Effector memory CD8-positive, alpha-beta T cell (primary cell): ENCODE measurements at places on chromosomes 6 and 20.

DNA sequence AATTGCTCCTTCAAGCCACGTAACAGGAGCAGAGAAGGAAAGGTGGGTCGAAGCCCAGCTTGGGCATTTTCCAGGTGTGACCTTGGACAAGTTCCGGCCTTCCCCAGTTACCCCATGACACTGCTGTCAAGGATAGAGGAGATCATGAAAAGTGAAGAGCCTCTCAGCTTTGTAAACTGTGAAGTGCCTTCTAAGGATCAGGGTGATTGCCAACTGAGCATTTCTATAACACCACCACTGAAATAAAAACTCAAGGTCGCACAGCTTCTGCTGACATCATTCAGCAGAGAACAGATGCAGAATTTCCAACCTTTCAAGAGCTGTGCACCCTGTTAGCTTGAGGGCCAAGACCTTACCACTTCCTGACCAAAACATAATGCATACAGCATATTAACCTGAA is 24.0 kb upstream of the ZMYND8 start:
- H3K4me3 ChIP-seq: no peak overlapping the region
- H3K27ac ChIP-seq: no peak overlapping the region
- DNase-seq: no peak
- H3K27me3 ChIP-seq: no peaks in the 10 kb centered on the region

GRCh38 chr6:158567152-158567551 is 7.3 kb downstream of the TMEM181 start:
- H3K4me3 ChIP-seq: peak overlapping the region; percentile 82
- no peak for DNase-seq
- H3K36me3 ChIP-seq: peaks cover 42% of the 10 kb centered on the region
- H3K4me1 ChIP-seq: peaks cover 74% of the 10 kb centered on the region
- H3K27me3 ChIP-seq: no peaks in the 10 kb centered on the region

- no peaks in the 10 kb centered on the region for H3K4me1 ChIP-seq
- peaks cover 4% of the 10 kb centered on the region for H3K36me3 ChIP-seq
- H3K27ac ChIP-seq: no peak overlapping the region
- no peak for DNase-seq
Observed at GRCh38 chr20:33472868-33473435, 16.9 kb upstream of the CBFA2T2 start.

DNA sequence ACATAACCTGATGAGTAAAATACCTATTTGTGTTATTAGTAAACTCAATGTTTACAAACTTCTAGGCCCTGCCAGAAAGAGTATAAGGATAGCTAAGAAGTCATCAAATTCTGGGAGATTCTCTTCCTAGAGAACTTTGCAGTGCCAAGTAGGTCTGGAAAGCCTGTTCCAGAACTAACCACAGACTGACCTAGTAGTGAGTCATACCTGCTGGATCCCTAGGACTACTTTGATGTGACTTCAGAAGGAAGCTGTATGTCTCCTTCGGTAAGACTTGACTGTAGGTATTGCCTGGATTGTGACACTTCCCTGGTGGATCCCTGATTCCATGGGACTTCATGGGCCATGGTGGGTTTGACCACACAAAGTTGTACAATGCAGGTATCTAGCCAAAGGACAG is 131.7 kb downstream of the DNAH8 start:
- H3K27me3 ChIP-seq: peaks cover 22% of the 10 kb centered on the region
- H3K4me3 ChIP-seq: no peak overlapping the region
- no peak overlapping the region for H3K27ac ChIP-seq
- no peak for DNase-seq
- no peaks in the 10 kb centered on the region for H3K36me3 ChIP-seq
- no peaks in the 10 kb centered on the region for H3K4me1 ChIP-seq

- H3K27ac ChIP-seq: no peak overlapping the region
- no peak for DNase-seq
- H3K36me3 ChIP-seq: no peaks in the 10 kb centered on the region
- H3K27me3 ChIP-seq: peaks cover 75% of the 10 kb centered on the region
- no peak overlapping the region for H3K4me3 ChIP-seq
Observed at GRCh38 chr6:1283501-1283900, 28.4 kb upstream of the FOXQ1 start.

DNA sequence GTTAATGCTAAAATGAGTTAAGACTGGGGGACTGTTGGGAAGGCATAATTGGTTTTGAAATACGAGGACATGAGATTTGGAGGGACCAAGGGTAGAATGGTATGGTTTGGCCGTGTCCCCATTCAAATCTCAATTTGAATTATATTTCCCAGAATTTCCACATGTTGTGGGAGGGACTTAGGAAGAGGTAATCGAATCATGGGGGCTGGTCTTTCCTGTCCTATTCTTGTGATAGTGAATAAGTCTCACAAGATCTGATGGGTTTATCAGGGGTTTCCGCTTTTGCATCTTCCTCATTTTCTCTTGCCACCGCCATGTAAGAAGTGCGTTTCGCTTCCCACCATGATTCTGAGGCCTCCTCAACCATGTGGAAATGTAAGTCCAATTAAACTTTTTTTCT is 12.7 kb downstream of the ZBTB9 start:
- no peaks in the 10 kb centered on the region for H3K4me1 ChIP-seq
- no peak for DNase-seq
- no peaks in the 10 kb centered on the region for H3K27me3 ChIP-seq
- H3K36me3 ChIP-seq: no peaks in the 10 kb centered on the region
- H3K27ac ChIP-seq: no peak overlapping the region
- no peak overlapping the region for H3K4me3 ChIP-seq

GRCh38 chr6:156899071-156899470 is 121.9 kb downstream of the ARID1B start:
- peaks cover 10% of the 10 kb centered on the region for H3K36me3 ChIP-seq
- no peak overlapping the region for H3K4me3 ChIP-seq
- H3K4me1 ChIP-seq: peaks cover 52% of the 10 kb centered on the region
- no peak for DNase-seq

GRCh38 chr6:137873273-137873762 is 6.3 kb downstream of the TNFAIP3 start:
- H3K27me3 ChIP-seq: no peaks in the 10 kb centered on the region
- H3K4me1 ChIP-seq: peaks cover 50% of the 10 kb centered on the region
- peaks cover 100% of the 10 kb centered on the region for H3K36me3 ChIP-seq
- peak; percentile 58 for DNase-seq
- H3K27ac ChIP-seq: peak overlapping the region; percentile 97

GRCh38 chr6:138849791-138850190 is 53.9 kb downstream of the ECT2L start:
- no peak for DNase-seq
- peaks cover 10% of the 10 kb centered on the region for H3K27me3 ChIP-seq
- H3K27ac ChIP-seq: no peak overlapping the region
- no peaks in the 10 kb centered on the region for H3K36me3 ChIP-seq
- H3K4me3 ChIP-seq: no peak overlapping the region
- no peaks in the 10 kb centered on the region for H3K4me1 ChIP-seq

DNA sequence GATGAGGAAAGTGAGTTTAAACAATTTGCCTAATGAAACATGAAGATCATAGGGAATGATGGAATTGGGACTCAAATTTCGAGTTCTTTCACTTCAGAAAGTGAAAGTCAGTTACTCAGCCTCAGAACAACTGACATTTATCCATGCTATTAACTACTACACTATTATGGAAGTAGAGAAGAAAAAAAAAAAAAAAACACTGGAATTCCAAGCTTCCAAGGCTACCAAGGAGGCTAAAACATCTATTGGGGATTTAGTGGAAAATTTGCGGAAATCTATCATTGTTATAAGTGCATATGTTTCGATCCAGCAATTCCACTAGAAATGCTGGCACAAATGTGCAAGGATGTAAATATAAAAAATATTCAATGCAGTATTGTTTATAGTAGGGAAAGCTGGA is 70.4 kb downstream of the TSHZ2 start:
- no peaks in the 10 kb centered on the region for H3K36me3 ChIP-seq
- H3K27me3 ChIP-seq: peaks cover 25% of the 10 kb centered on the region
- H3K4me3 ChIP-seq: no peak overlapping the region

GRCh38 chr20:63400486-63401210 is 39.5 kb upstream of the CHRNA4 start:
- H3K27me3 ChIP-seq: peaks cover 32% of the 10 kb centered on the region
- no peak overlapping the region for H3K4me3 ChIP-seq
- H3K36me3 ChIP-seq: no peaks in the 10 kb centered on the region
- no peak overlapping the region for H3K27ac ChIP-seq
- no peaks in the 10 kb centered on the region for H3K4me1 ChIP-seq

GRCh38 chr6:47529734-47530133 is 52.1 kb downstream of the CD2AP start:
- no peak overlapping the region for H3K4me3 ChIP-seq
- peaks cover 14% of the 10 kb centered on the region for H3K36me3 ChIP-seq
- DNase-seq: no peak
- no peak overlapping the region for H3K27ac ChIP-seq

- no peak overlapping the region for H3K4me3 ChIP-seq
- H3K27ac ChIP-seq: no peak overlapping the region
- no peak for DNase-seq
- H3K36me3 ChIP-seq: no peaks in the 10 kb centered on the region
Observed at GRCh38 chr6:7916959-7917358, 6.4 kb upstream of the TXNDC5 start.

- H3K36me3 ChIP-seq: no peaks in the 10 kb centered on the region
- H3K27me3 ChIP-seq: no peaks in the 10 kb centered on the region
- no peaks in the 10 kb centered on the region for H3K4me1 ChIP-seq
- no peak overlapping the region for H3K27ac ChIP-seq
Observed at GRCh38 chr6:56152611-56153010, 94.8 kb downstream of the COL21A1 start.

GRCh38 chr20:32566379-32567374 is 18.5 kb downstream of the NOL4L start:
- DNase-seq: no peak
- H3K27ac ChIP-seq: no peak overlapping the region
- peaks cover 11% of the 10 kb centered on the region for H3K36me3 ChIP-seq
- no peaks in the 10 kb centered on the region for H3K27me3 ChIP-seq

DNA sequence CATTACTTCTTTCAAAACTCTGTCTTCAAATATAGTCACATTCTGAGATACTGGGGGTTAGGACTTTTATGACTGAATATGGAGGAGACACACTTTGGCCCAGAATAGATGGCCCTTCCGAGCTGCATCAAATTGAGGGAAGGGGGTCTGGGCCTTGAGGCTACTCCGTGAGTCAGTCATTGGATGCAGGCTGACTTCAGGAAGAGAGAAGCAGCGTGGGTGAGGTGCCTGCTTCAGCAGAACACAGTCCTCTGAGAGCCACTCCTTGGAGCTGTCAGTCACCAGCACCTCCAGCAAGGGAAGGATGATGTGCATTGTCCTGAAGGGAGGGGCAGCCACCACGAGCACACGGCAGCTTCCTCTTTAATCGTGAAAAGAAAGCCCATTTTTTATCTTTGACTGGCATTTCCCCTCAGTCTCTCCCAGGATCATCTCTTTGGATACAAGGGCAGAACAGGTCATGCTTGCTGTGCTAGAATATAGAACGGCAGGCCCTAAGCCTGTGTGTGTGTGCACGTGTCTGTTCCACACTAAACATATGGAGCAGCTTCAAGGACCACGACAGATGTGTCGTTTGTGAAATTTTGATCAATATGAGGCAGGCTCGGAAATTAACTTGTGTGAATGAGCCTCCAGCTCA is 721.6 kb downstream of the KIF16B start:
- no peak overlapping the region for H3K4me3 ChIP-seq
- H3K27me3 ChIP-seq: no peaks in the 10 kb centered on the region
- DNase-seq: no peak
- no peak overlapping the region for H3K27ac ChIP-seq
- H3K4me1 ChIP-seq: no peaks in the 10 kb centered on the region

GRCh38 chr20:24506146-24506545 is 36.7 kb downstream of the SYNDIG1 start:
- H3K27me3 ChIP-seq: peaks cover 51% of the 10 kb centered on the region
- H3K27ac ChIP-seq: no peak overlapping the region
- H3K4me3 ChIP-seq: no peak overlapping the region
- H3K4me1 ChIP-seq: no peaks in the 10 kb centered on the region
- no peak for DNase-seq

DNA sequence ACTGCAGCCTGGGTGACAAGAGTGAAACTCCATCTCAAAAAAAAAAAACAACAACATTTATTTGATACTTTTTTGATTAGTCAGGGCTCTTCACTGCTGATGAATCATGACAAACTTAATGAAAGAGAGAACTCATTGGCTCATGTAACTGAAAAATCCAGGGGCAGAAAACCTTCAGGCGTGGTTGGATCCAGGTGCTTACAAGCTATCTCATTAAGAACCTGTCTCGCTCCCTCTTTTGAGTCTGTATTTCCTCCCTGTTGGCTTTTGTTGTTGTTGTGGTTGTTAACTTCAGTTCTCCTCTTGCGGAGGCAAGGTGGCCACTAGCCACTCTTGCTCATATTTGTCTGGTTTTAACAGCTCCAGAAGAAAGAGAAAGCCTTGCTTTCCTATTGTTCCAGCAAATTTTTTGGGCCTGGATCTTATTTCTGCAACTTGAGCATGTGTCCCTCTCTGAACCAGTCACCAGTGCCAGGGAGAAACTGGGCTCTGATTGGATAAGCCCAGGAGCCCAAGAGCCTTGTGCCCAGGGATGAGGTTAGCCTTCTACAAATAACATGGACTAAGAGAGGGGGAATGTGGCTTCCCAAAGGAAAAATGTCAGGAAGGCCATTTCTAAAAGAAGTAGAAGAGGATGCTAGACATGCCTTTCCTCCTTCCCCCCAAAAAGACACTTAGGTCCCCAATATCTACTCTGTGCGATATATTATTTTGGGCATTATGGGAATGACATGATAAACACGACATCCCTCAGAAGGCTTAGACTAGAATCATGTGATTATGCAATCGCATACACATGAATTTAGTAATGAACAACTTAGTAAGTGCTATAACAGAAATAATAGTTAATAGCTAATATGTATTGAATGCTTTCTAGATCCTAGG is 64.5 kb downstream of the PHACTR2 start:
- H3K27ac ChIP-seq: no peak overlapping the region
- no peak overlapping the region for H3K4me3 ChIP-seq
- no peaks in the 10 kb centered on the region for H3K27me3 ChIP-seq
- no peaks in the 10 kb centered on the region for H3K36me3 ChIP-seq
- no peak for DNase-seq

DNA sequence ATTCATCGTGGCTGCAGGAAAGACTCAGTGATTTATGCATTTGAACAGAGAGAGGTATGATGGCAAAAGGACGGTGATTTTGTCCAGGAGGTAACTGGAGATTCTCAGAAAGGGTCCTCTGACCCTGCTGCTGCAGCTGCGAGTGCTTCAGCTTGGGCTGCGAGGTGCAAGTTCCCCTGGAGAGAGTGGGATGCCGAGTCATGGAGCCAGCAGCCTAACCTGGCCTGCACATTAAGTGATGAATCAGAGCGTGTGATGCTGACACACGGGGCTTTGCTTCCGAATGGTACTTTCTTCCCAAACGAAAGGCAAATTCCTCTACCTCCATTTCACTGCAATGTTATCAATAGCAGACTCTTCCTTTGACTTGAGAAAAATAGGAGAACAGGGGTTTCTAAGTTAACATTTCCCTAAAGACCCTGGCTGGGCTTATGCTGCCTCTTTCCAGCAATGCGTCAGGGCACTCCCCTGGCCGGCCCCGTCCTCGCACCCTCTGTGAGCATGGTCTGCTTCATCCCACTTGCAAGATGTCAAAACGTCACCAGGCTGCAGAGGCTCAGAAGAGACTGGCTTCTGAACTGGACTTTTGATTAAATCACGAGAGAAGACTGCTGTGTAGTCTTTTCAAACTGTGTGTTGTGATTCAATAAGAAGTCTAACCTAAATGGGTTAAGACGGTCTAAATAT is 628.0 kb upstream of the AGPAT4 start:
- no peaks in the 10 kb centered on the region for H3K27me3 ChIP-seq
- no peak overlapping the region for H3K4me3 ChIP-seq
- H3K4me1 ChIP-seq: no peaks in the 10 kb centered on the region
- no peak for DNase-seq
- H3K36me3 ChIP-seq: no peaks in the 10 kb centered on the region
- no peak overlapping the region for H3K27ac ChIP-seq
